ENCODE measurements at places on chromosomes 4 and X.

DNA sequence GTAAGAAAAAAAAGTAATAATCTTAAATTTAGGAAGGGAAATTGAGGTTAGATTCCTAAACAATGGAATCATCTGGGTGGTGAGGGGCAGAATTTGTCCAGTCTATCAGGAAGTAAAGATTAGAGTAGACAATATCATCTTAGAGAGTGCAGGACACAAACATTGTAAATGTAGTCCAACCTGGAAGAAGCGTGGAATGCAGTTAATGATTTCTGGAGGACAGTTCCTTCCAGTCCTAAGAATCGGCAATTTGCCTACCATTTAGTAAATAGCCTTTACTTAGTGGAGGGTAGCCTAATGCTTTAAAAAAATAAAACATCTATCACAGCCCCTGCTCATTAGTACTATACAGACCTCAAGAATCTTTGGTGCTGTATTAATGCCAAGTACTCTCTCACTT is 147.5 kb upstream of the TTC29 start:
- no peak for DNase-seq

DNA sequence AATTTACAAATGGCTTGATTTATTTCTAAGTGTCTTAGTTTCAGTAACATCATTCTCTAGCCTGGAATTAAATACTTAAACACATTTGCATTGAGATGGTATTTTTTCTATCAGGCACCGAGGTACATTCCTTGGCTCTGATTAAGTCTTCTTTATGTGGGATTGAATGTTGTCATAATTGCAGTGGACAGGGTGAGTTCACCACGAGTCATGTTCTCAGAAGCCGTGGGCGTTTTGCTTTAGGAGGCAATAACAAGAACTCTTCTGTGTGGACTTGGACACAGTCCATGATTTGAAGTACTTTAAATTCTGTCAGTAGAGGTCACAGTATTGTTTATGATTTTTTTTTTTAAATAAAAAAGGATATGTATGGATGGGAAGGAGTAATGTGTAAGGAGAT is 57.1 kb upstream of the EFHC2 start:
- DNase-seq = peak; percentile 95

DNA sequence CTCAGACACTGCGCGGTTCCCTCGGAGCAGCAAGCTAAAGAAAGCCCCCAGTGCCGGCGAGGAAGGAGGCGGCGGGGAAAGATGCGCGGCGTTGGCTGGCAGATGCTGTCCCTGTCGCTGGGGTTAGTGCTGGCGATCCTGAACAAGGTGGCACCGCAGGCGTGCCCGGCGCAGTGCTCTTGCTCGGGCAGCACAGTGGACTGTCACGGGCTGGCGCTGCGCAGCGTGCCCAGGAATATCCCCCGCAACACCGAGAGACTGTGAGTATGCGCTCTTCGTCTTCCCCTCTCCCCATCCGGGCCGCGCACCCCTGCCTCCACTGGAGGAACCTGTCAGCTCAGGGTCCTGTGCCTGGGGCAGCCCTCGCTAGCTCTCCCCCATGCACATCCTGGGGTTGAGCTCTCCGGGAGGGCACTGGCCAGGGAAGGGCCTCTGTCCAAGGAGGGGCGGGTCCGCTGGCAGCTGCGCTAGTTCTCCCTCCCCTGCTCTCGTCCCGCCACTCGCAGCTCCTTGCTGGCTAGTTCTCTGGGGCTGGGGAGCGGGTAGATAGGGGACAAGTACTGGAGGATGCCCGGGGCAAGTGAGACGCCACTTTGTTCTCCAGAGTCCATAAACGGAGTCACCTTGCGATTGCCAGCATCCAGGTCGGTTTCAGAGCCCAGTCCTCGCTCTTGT is 2.2 kb downstream of the SLIT2 start:
- peak; percentile 61 for DNase-seq

DNA sequence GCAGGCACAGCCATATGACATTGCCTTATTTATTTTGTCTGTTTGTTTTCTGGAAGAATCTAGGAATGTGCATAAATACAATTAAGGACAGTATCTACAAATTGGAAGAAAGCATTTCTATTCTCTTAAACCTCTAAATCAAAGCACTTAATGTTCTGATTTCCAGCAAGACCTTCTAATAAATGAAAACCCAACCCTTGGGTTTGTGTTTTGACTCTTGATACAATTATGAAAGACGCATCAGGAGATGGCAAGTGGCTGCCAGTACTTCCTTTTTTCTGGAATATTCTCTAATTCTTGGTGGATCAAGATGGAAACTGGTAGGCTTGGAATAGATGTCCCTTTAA is 437 bp upstream of the CPE start:
- DNase-seq = no peak

DNA sequence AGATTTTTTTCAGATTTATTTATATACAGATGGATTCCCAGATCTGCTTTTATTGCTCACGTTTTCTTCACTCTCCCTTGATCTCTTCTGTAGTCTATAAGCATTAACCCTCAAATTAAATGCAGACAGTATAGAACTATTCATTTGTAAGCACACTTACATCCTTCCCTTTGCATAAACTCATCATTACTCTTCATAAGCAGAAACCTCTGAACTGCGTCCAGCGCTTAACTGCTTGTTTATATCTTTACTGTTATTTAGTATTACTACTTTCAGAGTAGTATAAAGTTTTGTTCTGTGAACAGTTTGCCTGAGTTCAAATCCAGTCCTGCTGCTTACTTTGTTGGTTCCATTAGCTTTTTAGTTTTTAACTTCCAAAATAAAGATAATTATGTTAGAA is 132.9 kb downstream of the STIM2 start:
- DNase-seq = no peak

- DNase-seq = peak; percentile 11
Observed at GRCh38 chrX:17597836-17598439, 139.4 kb upstream of the SCML1 start.

- no peak for DNase-seq
Observed at GRCh38 chr4:21641696-21642095, 306.9 kb downstream of the KCNIP4 start.

DNA sequence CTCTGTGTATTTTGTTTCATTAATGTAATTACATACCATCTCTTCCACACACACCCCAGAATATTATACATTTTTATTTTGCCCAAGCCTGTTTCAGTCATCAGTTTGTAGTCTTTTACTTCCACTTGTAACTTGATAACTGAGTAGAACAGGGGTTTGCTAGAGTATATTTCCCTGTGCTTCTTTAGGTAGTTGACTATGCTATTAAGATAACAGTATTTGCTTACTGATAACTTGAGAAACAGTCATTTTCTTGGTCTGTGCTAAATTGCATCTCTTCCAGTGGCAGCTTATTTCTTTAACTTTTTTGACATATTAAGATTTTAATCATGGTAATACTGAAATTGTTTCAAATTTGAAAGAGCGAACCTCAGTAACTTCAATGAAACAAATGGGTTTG is 7.0 kb upstream of the XK start:
- DNase-seq = no peak

DNA sequence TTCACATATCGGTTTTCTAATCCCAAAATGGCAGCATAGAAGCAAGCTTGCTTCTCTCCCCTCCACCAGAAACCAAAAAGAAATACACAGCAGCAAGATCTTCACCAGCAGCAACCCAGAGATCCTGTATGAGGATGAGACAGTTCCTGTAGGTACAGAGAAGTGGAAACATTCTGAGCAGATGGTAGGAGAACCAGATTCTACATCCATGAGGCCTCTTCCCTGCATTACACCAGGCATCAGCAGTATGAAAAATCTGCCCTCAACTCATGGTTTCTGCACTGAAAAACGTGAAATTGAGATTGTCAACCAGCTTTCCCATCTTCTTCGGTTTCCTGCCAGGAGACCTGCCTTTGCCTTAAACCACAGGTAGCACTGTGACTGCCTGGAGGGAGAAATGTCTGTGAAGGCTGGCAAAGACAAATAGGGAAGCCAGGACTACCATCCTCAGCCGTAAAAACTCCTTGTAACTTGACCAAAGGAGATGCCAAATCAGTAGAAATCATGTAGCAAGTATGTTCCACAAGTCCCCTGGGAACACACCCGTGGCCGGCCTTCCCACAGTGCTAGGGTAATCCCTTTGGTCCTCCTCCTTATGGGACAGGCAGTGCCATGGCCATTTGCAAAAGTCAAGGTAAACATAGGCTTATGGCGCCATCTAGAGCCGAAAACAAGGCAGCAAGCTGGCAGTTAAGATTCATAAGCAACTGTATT is 24.0 kb upstream of the MTHFD2L start:
- DNase-seq = peak; percentile 88

DNA sequence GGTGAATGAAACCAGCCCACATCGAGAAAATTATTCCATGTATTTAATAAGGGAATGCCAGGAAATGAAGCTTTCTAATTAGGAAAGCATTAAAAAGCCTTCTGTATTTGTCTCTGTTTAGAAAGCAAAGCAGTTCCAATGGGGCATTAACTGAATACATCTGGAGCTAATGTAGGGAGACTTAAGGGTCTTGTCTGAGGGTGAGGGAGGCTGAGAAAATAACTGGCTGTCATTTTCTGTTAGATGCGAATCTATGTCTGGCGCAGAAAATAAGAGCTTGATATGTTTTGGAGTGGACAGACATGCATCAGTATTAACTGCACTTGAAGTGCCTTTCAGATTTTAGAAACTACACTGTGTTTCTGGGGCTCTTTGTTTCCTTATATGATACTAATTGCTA is 111.3 kb downstream of the KLHL8 start:
- no peak for DNase-seq

DNA sequence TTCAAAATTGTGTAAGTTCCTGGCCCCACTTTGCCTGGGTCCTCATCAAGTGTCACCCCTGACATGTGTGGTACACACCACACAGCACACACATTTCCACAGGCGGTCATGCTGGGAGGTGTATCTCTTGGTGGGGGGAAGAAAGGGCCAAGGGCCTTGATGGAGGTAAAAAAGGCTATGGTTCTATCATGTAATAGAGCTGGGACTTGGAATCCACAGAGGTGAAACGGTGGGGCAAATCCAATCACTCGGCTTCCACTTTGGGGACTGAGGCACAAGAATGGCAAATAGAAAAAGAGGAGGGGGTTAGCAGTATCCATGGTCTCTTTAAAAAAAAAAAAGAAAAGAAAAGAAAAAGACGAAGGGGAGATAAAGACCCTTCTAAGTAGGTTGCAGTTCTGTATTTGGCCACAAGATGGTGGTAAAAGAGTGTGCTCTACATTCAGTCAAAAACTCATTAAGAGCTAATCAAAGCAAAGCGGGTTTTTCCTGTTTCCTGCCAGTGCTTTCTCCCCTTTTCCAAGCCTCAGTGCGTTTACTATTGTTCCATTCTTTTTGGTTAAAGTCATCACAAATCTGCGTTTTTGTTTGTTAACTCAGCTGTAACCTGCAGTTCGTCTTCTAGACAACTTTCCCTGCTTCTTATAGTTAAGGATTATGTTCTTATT is 37.0 kb upstream of the ATP6AP2 start:
- peak; percentile 37 for DNase-seq

GRCh38 chrX:41313419-41313818 is 20.5 kb upstream of the DDX3X start:
- peak; percentile 94 for DNase-seq

- DNase-seq = no peak
Observed at GRCh38 chr4:135948797-135949196, 1583.5 kb downstream of the PCDH18 start.

DNA sequence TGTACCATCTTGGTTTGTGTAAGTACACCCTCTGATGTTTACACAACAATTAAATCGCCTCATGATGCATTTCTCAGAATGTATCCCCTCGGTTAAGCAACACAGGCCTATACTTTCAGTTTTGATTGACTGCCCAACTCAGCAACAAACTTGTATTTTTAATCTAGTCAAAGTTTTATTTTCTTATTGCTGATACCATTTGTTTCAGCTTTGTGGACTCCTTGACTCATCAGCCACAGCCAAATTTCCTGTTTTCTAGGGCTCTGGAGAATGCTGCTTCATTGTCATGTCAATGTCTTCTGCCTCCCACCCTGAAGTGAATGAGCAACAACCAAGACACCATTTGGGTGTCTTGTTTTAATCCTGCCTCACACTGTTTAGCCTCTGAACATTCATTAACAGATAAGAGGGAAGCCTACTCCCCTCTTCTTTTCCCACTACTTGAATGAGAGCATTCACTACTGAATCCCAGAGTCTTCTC is 14.0 kb downstream of the BBS12 start:
- peak; percentile 73 for DNase-seq
